ENCODE measurements at places on chromosomes 1 and 21.

GRCh38 chr1:176717066-176717750 is 254.2 kb downstream of the PAPPA2 start:
- DNase-seq = no peak

DNA sequence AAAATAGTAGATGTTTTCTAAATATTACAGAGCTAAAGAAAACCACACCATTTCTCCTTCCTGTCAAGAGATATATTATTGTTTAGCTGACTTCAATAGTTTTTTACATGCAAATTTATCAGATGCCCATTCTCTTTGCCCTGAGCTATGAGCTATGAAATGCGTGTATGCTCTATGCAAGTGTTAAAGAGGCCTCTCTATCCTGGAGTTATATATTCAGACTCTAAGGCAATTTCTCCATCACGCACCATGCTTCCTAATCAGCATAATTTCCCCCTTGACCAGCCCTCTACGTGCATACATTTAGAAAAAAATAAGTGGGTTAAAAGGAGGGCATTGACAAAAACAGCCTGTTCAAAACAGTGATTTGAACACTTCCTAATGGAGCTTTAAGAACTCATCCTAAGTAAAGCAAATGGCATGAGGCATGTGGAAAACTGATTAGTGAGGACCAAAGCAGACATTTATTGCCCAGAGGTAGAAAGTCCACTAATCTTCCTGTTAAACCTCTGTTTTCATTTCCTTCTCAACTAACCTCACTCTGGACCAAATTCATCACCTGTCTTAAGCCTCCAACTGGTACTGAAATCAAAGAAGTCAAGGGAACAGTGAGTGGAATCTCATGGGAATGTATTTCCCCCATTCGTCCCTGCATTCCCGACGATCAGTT is 565.8 kb upstream of the PKN2 start:
- DNase-seq = no peak

- no peak for DNase-seq
Observed at GRCh38 chr21:46443910-46444309, 14.8 kb upstream of the DIP2A start.

GRCh38 chr1:202249436-202249835 is 55.8 kb downstream of the LGR6 start:
- DNase-seq = no peak

DNA sequence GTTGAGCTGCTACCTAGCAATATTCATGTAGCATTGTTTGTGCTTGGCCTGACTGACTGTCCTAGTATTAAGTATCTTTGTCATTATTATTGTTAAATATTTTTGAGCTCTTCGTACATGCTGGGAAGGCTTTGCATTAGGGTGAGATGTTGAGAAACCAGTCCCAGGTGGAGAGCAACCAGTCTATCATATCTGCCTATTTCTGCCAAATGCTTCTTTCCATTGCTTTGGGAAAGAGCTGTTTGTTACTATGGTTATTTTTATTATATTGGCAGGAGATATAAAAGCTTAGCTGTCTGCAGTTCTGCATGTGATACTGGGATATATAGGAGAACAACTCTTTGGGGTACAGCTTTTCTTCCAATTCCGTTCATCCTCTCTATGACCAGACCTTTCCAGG is 85.1 kb downstream of the CLDN17 start:
- no peak for DNase-seq

DNA sequence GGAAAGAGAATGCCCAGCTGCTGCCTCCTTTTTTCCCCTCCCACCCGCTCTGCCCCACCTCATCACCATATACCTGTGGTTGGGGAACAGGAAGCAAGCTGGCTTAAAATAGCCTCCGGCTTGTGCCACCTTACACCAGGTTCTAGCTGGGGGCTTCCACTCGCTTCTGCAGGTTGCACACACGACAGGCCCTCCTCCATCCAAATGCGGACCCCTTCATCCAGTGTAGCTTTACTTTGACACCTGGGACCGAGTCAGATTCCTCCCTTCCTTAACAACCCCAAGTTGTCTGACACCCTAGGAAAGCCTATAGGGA is 14.6 kb downstream of the BLACAT1 start:
- no peak for DNase-seq

DNA sequence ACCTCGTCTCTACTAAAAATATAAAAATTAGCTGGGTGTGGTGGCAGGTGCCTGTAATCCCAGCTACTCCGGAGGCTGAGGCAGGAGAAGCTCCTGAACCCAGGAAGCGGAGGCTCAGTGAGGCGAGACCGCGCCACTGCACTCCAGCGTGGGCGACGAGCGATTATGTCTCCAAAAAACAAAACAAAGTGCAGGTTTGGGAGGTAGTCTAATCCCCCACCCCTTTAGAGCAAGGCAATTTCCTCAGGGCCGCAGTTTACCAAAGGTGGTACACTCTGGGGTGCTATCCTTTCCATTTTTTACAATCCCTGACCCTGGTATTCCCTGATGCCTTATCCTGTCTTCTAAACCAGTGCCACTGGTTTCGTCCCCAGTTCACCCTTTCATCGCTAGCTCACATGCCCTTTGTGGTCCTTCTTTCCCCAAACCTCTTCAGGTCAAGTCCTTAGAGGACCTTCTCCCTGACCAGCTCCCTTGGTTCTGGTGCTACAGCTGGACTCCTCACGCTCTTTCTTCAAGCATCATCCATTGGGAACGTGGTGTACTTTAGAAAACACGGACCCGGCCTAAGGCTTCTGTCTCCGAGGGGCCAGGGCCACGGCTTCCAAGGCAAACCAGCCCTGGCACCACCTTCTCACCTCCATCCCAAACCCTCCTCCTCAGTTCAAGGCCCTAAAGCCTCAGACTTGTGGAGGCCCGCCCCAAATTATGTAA is 873 bp downstream of the IFT25 start:
- DNase-seq = no peak

DNA sequence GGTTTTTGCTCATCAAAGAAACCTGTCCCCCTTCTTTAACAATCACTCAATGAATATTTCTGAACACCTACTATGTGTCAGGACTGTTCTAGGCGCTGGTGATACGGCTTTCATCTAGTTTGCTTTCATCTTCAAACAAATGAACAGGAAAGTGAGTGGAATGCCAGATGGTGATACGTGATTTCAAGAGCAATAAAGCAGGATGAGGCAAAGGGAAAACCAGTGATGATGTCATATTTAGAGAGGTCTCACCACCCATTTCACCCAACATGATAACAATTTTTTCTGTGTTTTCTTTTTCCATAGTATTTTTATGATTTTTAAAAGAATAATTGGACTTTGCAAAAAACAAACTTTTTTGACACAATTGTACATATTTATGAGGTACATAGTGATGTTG is 11.3 kb upstream of the SLC6A17 start:
- no peak for DNase-seq

GRCh38 chr1:243587823-243588560 is 262.1 kb downstream of the AKT3 start:
- DNase-seq = no peak

DNA sequence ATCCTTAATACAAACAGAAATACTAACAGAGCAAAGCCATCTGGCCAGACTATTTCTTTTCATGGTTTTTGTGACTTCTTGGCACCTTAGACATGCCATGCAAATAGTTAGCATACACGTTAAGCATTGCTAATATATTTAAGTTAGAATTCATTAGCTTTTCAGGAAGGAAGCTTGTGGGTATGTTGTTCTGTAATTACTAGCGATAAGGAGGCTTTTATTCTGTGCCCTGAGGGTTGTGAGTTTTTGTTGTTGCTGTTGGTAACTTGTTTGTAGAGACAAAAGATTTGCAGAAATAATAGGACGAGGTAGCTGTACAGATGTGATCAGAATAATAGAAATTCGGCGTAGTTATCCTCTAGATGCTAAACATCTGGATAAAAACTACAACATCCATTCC is 305.3 kb downstream of the TM2D1 start:
- DNase-seq = no peak

DNA sequence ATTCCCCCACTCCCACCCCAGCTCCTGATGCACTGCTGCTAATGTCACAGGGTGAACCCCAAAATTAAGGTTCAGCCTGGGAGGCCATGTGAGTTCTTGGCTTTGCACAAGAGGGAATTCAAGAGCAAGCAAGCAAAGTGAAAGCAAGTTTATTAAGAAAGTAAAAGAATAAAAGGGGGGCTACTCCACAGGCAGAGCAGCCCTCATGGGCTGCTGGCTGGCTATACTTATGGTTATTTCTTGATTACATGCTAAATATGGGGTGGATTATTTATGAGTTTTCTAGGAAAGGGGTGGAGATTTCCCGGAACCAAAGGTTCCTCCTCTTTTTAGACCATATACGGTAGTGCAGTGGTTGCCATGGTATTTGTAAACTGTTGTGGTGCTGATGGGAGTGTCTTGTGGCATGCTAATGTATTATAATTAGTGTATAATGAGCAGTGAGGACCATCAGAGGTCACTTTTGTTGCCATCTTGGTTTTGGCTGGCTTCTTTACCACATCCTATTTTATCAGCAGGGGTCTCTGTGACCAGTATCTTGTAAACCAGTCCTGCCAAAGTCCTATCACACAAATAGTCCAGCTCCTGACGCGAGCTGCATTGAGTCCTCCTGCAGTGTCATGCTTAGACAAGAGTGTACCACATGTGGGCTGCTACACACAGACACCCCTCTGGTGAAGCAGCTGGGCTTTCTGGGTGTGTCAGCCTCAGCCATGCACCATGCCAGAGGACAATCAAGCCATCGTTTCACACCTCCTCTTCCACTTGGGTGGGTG is 46.4 kb upstream of the CSF1 start:
- DNase-seq = peak; percentile 41

- no peak for DNase-seq
Observed at GRCh38 chr21:15870819-15871218, 141.0 kb downstream of the USP25 start.

GRCh38 chr21:29287383-29287782 is 11.3 kb upstream of the BACH1 start:
- DNase-seq = no peak

GRCh38 chr1:212452323-212453155 is 19.8 kb downstream of the NENF start:
- no peak for DNase-seq

DNA sequence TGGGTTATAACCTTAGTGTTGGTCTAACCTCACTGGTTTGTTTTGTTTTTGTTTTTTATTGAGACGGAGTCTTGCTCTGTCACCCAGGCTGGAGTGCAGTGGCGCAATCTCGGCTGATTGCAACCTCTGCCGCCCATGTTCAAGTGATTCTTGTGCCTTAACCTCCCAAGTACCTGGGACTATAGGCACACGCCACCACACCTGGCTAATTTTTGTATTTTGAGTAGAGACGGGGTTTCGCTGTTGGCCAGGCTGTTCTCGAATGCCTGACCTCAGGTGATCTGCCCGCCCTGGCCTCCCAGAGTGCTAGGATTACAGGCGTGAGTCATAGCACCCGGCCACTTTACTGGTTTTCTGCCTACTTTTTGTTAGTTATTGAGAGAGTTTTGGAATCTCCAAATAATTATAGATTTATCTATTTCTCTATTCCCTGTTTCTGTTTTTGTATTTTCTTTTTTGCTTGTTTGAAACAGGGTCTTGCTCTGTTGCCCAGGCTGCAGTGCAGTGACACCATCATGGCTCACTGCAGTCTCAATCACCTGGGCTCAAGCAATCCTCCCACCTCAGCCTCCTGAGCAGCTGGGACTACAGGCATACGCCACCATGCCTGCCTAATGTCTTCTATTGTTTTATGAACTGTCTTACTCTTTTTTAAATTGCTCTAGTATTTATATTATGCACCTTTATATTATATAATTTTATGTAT is 21.4 kb downstream of the SMG7 start:
- no peak for DNase-seq

DNA sequence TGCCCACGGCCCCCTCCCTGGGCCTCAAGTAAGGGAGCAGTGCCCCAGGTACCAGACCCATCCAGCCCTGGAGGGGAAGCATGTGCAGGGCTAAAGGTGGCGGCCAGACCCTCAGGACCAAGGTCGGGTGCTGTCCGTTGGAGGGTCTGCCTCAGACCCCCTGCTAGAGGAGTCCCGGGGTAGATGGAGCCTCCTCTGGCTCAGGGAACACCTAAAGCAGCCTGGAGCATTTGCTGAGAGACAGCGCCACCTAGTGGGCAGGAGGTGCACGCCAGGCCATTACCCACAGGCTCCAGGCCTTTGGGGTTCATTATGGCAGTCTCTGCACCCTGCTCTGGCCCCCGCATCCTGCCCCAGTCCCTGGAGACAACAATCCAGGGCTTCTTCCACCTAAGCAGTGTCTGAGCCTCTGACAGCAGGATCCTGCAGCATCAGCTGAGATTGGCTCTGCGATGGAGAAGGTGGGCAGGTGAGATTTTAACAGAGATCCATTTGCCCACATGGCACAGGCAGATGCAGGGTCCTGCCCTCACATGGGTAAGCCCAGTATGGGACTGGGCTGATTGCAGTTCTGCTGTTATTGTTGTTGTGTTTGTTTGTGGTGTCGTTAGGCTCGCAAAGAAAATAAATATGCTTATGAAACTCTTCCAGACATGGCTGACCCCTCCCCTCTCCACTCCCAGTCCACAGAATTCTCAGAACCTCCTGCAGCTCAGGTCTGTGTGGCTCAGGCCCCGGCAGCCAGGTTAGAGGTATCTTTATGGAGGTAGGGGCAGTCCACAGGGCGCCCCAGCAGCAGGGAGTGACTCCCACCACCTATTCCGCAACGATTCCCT is 42.4 kb downstream of the CTNNBIP1 start:
- peak; percentile 88 for DNase-seq

DNA sequence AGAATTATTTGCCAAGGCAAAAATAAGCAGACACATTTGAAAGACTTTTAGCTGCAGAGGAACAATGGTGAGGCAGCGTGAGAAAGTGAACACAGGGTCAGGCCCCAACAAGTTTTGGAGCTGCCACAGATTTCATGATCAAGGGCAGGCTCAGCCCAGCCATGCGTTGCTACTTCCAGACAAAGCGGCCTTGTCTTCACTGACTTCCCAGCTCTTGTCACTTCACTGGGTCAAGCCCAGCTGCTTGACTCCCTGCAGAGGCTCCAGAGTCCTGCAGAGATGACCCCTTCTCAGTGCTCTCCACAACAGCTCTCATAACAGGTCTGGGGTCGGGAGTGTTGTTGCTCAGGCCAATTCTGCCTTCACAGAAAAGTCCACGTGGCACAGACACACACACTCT is 35.8 kb downstream of the HHAT start:
- DNase-seq = no peak

GRCh38 chr1:58812926-58813325 is 29.1 kb upstream of the JUN start:
- DNase-seq = peak; percentile 80

GRCh38 chr1:24752305-24752704 is 7.1 kb downstream of the CLIC4 start:
- DNase-seq = no peak

GRCh38 chr1:23825762-23826522 is 713 bp upstream of the HMGCL start:
- peak; percentile 29 for DNase-seq

GRCh38 chr1:223652436-223652941 is 13.0 kb downstream of the CAPN8 start:
- no peak for DNase-seq

DNA sequence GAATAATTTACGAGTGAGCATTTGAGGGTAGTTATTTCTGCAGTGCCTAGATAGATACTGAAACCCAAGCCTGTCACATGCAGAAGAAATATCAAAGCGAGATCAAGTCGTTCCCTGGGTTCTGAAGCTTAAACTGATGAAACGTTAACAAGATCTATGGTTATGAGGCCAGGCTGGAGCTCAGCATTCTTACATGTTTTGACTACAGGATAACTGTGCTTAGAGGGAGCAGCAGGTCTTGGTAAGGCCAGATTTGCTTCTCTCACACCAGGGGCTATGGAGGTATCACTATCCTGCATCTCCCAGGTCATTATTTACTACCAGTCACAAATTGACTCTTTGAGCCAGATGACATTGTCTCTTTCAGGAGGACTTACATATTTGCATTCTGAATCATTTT is 1401.4 kb upstream of the PRMT6 start:
- no peak for DNase-seq

Data from CD4-positive, alpha-beta T cell treated with Interleukin-4 for 1 hour (primary cell).